Placental pericyte (primary cell): ENCODE measurements at places on chromosomes 11 and 22. TPM values are rescaled to one million over a fixed set of nuclear protein-coding genes. Genes with fewer than 3 reads are reported as not detected.

PGA5 gene
- not detected in 2 replicates for total RNA-seq

PNPLA2 gene
- 24.9 and 51.9 TPM in 2 replicates for total RNA-seq

DGAT2 gene
- 0.43 and 2.0 TPM in 2 replicates for total RNA-seq

ROBO4 gene
- 0.88 and 2.7 TPM in 2 replicates for total RNA-seq

TBX10 gene
- not detected in 2 replicates for total RNA-seq

SCT gene
- total RNA-seq: not detected in 2 replicates

DEFB131B gene
- not detected in 2 replicates for total RNA-seq

IFITM10 gene
- 0.22 and 0.43 TPM in 2 replicates for total RNA-seq

UBTFL1 gene
- not detected in 2 replicates for total RNA-seq

OR51I1 gene
- total RNA-seq: not detected in 2 replicates

RELA gene
- 38.5 and 42.7 TPM in 2 replicates for total RNA-seq

MYO7A gene
- total RNA-seq: 0.14 and 0.22 TPM in 2 replicates
